ENCODE measurements at places on chromosomes 12 and 14.

DNA sequence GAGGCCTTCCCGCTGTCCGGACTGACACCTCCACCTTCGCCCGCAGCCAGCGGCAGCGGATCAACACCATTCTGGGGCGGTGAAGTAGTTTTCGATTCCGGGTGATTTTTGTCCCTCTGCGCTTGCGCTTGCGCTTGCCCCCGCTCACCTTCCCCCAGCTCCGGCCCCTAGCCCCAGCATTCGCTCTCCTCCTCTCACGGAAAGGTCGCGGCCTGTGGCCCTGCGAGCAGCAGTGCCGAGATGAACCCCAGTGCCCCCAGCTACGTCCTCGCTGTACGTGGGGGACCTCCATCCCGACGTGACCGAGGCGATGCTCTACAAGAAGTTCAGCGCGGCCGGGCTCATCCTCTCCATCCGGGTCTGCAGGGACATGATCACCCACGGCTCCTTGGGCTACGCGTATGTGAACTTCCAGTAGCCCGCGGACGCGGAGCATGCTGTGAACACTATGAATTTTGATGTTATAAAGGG, 22.7 kb upstream of the SRGAP1 start:
- DNase-seq = no peak

DNA sequence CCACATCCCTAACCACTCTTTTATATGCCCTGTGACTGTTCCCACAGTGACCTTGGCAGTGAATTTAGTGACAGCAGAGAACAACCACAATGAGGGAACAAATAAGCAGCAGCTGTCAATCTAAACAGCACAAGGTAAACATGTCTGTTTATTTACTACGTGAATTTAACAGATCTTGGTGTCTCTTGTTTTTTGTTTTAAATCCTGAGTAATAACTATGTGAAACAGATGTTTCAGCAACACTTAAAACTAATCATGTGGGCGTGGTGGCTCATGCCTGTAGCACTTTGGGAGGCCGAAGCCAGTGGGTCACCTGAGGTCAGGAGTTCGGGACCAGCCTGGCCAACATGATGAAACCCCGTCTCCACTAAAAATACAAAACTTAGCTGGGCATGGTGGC, 17.0 kb upstream of the CFAP54 start:
- DNase-seq = no peak

- no peak for DNase-seq
Observed at GRCh38 chr12:47194501-47194900, 114.7 kb upstream of the AMIGO2 start.

- no peak for DNase-seq
Observed at GRCh38 chr12:82673698-82674097, 13.0 kb upstream of the TMTC2 start.

DNA sequence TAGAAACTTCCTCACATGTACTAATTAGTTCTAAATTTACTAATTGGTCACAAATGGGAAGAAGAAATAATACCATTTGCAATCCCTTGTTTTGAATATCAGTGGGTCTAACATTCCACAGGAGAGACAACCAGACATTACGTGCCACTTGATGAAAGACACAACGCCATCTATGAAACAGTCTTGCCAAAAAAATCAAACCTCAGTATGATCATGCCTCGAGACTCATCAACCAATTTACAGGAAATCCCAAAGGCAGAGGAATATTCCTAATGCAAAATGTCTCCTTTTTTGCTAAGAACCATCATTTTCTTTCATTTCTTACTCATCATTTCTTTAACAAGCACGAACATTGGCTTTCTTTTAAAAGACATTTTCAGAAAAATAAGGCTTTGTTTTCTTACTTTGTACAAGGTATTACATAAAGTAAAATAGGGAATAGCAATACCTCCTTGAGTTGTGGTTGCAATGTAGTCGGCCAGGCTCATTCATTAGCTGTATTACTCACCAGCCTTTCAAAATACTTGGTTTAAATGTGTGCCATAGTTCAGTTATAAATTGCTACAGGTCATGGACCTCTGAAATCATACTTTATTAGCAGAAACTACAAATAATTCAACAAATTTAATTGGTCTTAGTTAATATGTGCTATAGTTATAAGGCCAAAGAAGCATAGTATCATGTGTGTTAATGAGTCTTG, 436.2 kb upstream of the FLRT2 start:
- no peak for DNase-seq

- DNase-seq = no peak
Observed at GRCh38 chr14:75461303-75461702, 33.5 kb downstream of the JDP2 start.

GRCh38 chr12:52018433-52019112, 11.8 kb downstream of the TAMALIN start:
- DNase-seq = no peak

GRCh38 chr12:124703856-124704255, 136.4 kb upstream of the NCOR2 start:
- DNase-seq = no peak

Measured in caudate nucleus (tissue), 63 donors.